Activated CD4-positive, alpha-beta T cell treated with anti-CD3 and anti-CD28 coated beads, Interleukin-2, amount 50 U/mL, for 24 hours (primary cell): ENCODE measurements at places on chromosomes 2 and 18.

GRCh38 chr2:201441409-201441808, 9.8 kb downstream of the TRAK2 start:
- no peak for DNase-seq

GRCh38 chr2:231634951-231635875, 42.5 kb downstream of the TEX44 start:
- no peak for DNase-seq

- no peak for DNase-seq
Observed at GRCh38 chr2:149814049-149814448, 226.5 kb upstream of the MMADHC start.

- DNase-seq: no peak
Observed at GRCh38 chr18:79953971-79954651, 2.7 kb upstream of the SLC66A2 start.

GRCh38 chr2:133122529-133122928, 445.7 kb downstream of the NCKAP5 start:
- DNase-seq: no peak
